Fibroblast of mammary gland (primary cell): ENCODE measurements at places on chromosomes 3 and 15.

DNA sequence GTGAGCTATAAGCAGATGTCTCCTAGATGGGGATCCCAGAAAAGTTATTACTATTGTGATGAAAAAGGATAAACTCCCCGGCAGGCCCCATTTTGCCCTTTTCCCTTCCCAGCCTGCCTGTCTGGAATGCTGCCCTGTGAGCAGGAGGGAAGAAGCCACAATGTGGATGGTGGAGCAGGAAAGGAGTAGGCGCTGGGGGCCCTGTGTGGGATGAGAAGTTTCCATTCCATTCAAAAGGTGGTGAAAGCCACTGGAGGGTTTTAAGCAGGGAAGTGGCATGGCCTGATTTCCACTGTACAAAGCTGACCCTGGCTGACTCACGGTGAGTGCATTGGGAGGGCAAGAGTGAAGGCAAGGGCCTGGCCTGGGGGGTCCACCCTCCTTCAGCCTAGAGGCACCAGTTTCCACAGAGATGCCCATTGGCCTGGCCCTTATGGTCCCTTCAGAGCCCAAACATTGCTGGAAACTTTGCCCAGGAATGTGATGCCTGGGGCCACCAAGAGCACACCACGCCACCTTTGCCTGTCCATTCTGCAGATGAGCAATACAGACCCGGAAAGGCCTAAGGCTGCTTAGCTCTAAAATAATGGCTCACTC, 206.9 kb downstream of the RPLP1 start:
- no peak for DNase-seq

DNA sequence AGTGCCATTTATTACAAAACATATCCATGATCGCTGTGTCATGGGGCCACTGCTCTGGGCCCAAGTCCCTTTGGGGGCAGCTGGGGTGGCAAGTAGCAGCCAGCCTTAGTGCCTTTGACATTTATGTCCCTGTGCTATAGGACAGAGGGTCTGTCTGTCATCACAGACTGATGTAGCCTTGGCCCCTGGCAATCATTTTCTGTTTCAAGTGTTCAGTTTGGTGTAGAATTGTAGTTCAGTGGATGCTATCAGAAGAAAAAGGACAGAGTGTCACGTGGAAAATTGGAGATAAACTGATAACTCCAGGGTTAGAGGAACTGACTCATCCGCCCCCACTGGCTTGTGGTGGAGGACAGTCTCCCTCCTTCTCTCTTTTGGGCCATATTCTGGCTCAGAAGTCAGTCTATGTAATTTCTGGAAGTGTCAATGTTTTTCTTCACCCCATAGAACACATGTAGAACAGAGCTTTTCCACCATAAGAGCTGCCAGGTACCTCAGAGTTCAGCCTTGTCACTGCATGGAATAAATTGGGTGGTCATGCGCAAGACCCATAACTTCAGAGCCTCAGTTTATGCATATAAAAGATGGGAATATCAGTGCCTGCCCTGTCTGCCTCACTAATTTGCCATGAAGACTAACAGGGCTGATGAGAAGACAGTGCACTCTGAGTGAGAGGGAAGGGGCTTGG, 4.5 kb upstream of the MRPS22 start:
- DNase-seq = peak; percentile 19

- DNase-seq = peak; percentile 30
These were observed 632 bp upstream of the COPS2 start for GRCh38 chr15:49155834-49156627.

- DNase-seq = peak; percentile 48
These were observed 1.7 kb downstream of the P2RY13 start for GRCh38 chr3:151327571-151328198.

GRCh38 chr3:82567029-82567600, 805.7 kb upstream of the GBE1 start:
- no peak for DNase-seq

DNA sequence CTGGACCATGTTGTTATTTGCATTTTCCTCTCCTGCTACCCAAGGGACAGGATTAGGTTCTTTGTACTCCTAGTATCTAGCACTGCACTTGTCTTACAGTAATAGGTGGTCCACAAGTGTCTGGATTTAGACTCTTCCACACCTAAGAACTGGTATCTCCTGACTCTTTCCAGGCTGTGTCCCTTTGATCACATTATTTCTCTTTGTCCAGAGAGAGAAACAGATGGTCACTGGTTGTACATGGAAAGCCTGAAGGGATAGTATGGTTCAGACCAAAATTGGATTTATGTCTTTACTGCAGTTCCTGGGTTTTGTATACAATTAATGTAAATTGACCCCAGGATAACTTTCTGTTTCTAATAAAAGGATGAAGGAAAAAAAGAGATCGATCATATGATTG, 64.0 kb downstream of the PDE8A start:
- no peak for DNase-seq

DNA sequence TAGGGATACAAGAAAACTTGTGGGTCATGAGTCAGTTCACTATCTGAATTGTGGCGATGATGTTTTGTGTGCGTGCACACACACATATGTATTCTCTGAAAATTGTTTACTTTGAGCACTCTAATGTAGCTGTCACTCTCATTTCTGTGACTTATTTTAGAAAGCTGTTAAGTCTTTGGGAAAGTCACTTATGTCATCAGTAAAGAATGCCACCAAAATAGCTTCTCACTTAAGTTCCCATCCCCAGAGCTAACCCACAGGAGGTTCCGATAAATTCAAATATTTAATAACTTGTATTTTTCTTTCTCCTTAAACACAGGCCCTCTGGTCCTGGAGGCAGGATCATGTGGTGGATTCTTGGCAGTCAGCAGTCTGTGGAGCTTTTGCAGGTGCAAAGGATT, 138.3 kb downstream of the LRIG1 start:
- peak; percentile 16 for DNase-seq

- DNase-seq = no peak
These were observed 6.8 kb upstream of the PKM start for GRCh38 chr15:72237853-72238224.

- DNase-seq = no peak
These were observed 513.9 kb downstream of the TBL1XR1 start for GRCh38 chr3:176683382-176683781.

DNA sequence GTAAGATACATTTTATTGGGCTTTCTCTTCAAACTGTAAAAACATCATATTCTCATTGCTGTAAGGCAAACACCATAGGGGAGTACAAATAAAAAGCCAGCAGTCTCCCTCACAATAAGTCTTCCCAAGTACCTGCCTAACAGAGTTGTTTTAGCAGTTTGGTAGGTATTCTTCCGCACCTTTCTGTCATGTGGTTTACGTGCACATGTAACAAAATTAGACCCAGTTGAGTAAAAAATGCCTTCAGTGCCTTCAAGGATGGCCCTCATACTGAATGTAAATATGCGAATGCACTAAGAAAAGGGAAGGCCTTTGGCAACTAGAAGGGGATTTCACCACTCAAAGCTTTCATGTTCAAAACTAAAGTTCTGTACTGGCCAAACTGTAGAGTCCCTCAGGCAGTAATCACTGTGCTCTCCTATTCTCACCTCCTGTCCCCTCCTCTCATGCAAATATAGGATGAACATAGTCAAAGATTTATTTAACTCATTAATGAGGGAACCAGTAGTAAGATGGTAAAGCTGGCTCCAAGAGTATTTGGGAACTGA, 26.4 kb downstream of the USP3 start:
- no peak for DNase-seq
